ENCODE measurements at places on chromosomes 1 and 21.

GRCh38 chr21:28871388-28872010 is 121.2 kb downstream of the LTN1 start:
- no peak for DNase-seq

DNA sequence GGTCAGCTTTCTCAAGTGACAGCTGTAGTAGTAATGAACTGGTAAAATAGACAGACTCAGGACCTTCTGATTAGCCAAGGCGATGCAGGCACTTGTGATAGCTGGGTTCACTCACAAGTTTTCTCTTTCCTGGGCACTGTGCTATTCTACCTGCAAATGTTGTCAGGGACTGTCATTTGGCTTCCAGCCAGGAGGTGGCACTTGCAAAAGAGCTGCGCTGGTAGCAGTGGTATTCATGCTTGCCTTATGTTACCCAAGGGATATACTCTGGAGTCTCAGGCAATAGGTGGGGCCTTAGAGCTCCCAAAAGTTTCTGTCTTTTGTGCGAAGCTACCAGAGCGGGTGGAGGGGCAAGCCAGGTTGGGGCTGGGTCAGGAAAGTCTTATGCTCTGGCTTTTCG is 23.5 kb downstream of the IFI44 start:
- peak; percentile 11 for DNase-seq

DNA sequence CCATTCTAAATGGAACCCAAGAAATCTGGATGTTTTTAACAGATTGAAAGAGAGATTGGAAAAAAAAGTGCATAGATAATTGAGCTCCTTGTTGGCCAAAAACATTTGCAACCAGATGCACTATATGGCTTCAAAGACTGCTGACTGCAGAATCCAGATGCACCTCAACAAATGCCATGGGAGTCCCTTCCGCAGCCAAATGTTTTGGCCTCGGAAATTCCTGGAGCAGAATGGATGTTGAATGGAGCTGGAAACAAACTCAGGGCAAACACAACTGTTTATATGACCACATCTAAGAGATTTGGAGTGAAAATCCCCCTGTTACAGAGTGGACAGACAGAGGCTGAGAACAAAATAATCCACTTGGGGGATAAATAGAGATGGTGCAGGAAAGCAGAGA is 285.0 kb upstream of the NFIA start:
- no peak for DNase-seq

GRCh38 chr1:12405325-12406210 is 175.7 kb downstream of the VPS13D start:
- peak; percentile 82 for DNase-seq

- DNase-seq: no peak
Observed at GRCh38 chr1:17310068-17310640, 2.2 kb downstream of the PADI4 start.

GRCh38 chr1:63703701-63704107 is 70.1 kb upstream of the ROR1 start:
- no peak for DNase-seq

DNA sequence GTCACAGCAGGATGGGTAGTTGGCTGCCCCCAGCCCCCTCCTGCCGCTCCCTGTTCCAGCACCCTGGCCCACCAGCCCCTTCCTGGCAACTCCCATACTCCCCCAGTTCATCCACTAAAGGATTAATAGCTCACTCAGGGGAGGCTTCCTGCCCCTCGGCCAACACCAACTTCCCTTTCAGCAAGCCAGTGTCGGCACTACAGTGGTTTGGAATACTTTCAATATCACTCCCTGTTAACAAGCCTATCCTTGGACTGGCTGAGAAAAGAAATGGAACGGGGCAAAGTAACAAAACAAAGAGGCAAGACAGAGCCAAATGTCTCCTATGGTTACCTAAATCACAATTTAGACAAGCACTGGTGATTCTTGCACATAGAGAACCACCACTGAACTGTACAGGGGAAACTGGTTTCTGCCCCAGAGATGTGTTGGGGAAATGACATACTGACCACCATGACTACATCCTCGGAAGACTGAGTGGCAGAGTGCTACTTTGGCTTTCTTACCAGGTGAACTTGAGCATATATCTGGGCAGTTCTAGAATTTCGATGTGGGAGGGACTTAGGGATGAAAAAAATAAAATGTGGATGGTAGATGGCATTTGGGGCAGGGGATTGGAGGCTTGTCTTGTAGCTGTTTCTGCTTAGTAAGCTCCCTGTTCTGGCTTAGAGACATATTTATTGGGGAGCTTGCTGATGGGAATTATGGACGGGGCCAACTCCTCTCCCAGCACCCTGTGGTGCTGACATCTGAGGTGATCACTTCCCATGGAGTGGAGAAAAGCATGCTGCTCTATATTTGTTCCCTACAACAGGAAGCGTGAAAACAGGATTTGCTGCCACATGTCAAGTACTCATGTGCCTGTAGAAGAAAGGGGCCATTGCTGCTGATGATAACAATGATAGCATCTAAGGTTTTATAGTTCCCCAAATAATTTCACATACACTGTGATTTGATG is 7.1 kb upstream of the CAPN2 start:
- DNase-seq: no peak

Data from HepG2 (cell line).